ENCODE measurements at places on chromosomes 2 and 18.

DNA sequence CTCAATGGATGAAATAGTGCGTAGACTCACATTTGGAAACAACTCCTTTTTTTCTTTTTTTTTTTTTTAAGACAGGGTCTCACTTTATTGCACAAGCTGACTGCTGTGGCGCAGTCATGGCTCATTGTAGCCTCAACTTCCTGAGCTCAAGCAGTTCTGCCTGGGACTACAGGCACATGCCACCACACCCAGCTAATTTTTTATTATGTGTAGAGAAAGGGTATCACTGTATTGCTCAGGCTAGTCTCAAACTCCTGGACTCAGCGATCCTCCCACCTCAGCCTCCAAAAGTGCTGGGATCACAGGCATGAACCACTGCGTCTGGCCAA, 17.4 kb downstream of the HAT1 start:
- no peak overlapping the region for H3K4me3 ChIP-seq
- H3K4me1 ChIP-seq, result no peaks in the 10 kb centered on the region
- H3K27me3 ChIP-seq, result no peaks in the 10 kb centered on the region
- no peak for DNase-seq

GRCh38 chr2:58448065-58448507, 207.0 kb upstream of the FANCL start:
- DNase-seq, result peak; percentile 72
- no peak overlapping the region for H3K4me3 ChIP-seq
- no peaks in the 10 kb centered on the region for H3K4me1 ChIP-seq
- no peaks in the 10 kb centered on the region for H3K27me3 ChIP-seq
- H3K36me3 ChIP-seq, result no peaks in the 10 kb centered on the region

DNA sequence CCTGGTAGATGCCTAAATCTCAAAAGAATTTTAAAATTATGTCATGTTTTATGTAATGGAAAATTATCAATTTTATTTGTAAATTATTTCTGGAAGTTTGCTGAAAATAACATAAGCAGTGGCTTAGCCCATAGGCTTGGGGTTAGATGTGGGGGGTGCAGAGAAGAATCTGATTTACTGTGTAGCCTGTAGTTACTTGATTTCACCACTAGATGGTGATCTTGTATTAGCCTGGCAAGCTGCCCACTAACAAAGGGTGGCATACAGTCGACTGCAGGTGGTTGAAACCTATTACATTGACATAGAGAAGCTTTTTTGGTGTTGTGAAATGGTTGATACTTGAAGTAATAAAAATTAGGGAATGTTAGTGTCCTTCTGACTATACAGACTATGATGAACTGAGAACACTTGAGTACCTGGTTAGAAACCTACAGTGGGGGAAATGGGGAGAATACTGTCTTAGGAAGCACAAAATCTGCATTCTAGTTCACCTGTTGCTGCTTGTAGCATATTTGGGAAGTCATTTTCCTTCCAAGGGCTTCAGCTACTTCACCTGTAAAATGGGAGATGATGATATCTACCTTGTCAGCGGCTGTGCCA, 191.0 kb upstream of the LHCGR start:
- no peaks in the 10 kb centered on the region for H3K36me3 ChIP-seq
- H3K4me3 ChIP-seq, result no peak overlapping the region
- no peak overlapping the region for H3K27ac ChIP-seq
- no peaks in the 10 kb centered on the region for H3K4me1 ChIP-seq
- no peaks in the 10 kb centered on the region for H3K27me3 ChIP-seq

DNA sequence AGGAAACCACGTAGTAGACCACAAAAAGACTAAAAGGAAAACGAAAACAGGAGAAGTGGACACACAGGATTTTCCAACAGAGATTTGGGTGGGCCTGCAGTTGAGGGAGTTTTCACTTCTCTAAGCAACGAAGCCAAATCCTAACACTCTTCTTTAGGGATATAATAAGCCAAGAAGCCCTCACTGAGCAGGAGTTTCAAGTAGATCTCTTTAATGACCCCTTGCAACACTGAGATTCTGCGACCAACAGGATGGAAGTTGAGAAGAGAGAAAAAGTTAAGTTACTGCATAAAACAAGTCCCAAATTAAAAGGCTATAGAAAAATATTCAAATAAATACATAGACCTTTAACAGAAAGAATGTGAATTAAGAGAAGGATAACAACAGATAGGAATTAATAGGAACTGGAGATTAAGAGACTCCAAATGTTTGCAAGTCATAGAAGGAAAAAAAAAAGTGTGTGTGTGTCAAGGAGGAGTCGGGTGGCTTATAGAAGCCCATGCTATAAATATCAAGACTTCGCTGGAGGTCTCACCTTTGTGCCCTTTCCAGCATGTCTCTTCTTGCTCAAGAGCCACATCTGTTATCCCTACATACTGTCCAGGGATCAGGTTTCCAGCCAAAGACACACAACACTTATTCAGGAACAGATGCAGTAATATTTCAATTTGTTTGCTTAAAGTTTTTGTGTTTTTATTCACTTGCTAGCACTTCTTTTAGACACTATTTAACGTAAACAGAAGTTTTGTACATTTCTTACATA, 69.4 kb upstream of the ARHGAP28 start:
- H3K4me3 ChIP-seq, result no peak overlapping the region
- no peak overlapping the region for H3K27ac ChIP-seq
- H3K4me1 ChIP-seq, result no peaks in the 10 kb centered on the region
- H3K36me3 ChIP-seq, result no peaks in the 10 kb centered on the region

- no peak overlapping the region for H3K27ac ChIP-seq
- DNase-seq, result no peak
- no peaks in the 10 kb centered on the region for H3K36me3 ChIP-seq
- H3K4me1 ChIP-seq, result no peaks in the 10 kb centered on the region
Measured at GRCh38 chr2:156099382-156099781, 233.1 kb downstream of the NR4A2 start.

DNA sequence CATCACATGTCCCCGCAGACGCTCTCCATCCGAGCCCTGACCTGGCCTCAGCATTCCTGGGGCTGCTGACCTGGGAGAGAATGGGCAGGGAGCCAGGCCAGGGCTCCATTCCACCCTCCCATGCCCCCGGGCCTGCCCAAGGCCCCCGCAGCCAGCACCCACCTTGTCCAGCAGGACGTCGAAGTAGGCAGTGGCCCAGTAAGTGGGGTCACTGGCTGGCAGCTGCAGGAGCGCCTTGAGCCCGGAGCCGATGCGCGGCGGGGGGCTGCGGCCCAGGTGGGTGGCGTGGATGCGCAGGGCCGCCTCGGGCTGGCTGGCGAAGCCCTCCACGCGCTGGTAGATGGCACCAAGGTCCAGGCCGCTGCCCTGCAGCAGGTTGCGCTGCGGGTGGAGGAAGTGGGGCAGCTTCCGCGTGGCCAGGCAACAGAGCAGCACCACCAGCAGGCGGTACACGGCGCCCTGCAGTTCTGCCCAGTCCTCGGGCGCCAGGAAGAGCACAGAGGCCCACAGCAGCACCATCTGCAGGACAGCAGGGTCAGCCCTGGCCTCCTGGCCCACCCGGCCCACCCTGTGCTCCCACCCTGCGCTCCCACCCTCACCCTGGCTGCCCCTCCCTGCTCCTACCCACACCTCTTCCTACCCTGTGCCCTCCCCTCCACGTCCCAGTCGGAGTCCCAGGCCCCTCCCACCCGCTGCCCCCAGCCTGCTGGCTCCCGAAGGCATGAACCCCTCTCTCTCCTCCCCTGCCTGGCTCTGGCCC, 7.6 kb downstream of the MAB21L4 start:
- H3K4me3 ChIP-seq, result no peak overlapping the region
- no peaks in the 10 kb centered on the region for H3K36me3 ChIP-seq

- H3K4me1 ChIP-seq, result peaks cover 5% of the 10 kb centered on the region
- no peaks in the 10 kb centered on the region for H3K36me3 ChIP-seq
- H3K4me3 ChIP-seq, result no peak overlapping the region
- peak; percentile 99 for DNase-seq
- no peaks in the 10 kb centered on the region for H3K27me3 ChIP-seq
Measured at GRCh38 chr2:202064171-202064880, 8.7 kb upstream of the KIAA2012 start.

DNA sequence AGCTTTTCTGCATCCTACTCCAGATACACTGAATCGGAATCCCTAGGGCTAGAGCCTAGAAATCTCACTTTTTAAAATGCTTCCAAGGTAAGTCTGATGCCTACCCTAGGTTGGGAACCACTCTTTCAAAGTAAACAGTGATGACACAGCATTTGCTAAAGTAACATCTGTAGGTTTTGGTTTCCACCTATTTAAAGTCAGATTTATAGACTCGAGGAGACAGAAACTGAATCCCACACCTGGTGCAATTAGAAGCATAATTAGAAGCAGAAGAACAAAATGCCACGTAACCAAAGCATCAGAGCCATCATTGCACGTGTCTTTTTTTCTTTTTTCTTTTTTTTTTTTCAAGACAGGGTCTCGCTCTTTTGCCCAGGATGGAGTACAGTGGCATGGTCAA, 40.9 kb downstream of the PDK1 start:
- no peaks in the 10 kb centered on the region for H3K27me3 ChIP-seq
- DNase-seq, result no peak
- H3K4me1 ChIP-seq, result no peaks in the 10 kb centered on the region
- no peaks in the 10 kb centered on the region for H3K36me3 ChIP-seq
- H3K4me3 ChIP-seq, result no peak overlapping the region
- no peak overlapping the region for H3K27ac ChIP-seq

DNA sequence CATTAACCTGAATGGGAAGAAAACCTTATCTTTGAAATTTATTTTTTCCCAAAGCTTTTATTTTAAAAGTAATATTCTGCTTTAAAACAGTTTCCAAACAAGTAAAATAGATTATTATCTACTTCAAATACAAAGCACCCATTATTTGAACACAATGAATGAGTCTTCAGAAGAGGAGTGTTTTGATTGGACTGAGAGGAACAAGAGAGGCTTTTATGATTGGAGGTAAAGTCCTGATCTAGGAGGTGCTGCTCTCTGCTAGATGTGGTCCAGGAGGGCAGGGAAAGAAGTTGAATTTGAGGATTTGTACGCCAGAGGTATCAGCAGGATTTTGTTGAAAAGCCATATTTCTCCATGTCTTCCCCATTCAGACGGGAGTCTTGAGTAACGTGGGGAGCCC, 900.7 kb downstream of the SOCS6 start:
- no peaks in the 10 kb centered on the region for H3K27me3 ChIP-seq
- H3K36me3 ChIP-seq, result no peaks in the 10 kb centered on the region
- H3K27ac ChIP-seq, result no peak overlapping the region
- no peak for DNase-seq

DNA sequence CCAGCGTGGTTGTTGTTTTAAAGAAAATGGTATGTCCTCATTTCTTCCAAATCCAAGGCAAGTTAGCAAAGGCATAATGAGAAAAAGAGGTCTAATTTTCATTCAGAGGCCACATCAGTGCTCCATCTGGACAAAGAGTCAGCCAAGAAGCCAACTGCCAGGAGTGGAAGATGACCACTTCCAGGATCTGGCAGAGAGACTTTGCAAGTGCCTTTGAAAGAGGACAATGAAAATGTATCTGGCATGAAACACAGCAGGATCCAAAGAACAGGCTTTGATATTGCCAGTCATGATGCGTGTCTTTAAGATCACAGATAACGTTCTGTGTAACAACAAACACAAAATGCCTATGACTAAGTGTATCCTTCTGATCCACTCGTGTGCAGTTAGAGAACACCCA, 82.8 kb downstream of the AFF3 start:
- H3K27me3 ChIP-seq, result no peaks in the 10 kb centered on the region
- no peak for DNase-seq
- H3K27ac ChIP-seq, result no peak overlapping the region

GRCh38 chr2:200042102-200042735, 86.8 kb downstream of the MAIP1 start:
- H3K27me3 ChIP-seq, result no peaks in the 10 kb centered on the region
- peaks cover 21% of the 10 kb centered on the region for H3K4me1 ChIP-seq
- peak overlapping the region; percentile 36 for H3K27ac ChIP-seq
- H3K4me3 ChIP-seq, result no peak overlapping the region
- DNase-seq, result peak; percentile 78

DNA sequence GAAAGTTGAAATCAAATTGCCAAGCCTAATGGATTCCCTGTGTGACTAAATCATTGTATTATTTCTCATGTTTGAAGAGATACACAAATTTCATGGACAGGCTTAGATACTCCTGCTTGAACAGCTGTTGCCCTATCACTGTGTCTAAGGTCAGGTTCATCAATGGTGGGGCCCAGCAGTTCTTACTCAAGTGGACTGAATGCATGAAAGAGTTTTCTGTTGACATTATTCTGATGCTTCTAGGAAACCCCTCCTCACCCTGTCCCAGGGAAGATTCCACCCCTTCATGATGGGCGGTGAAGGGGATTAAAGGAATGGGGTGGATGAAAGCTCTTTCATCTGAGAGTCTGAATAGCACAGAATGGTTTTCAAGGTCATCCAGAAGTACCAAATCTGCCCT, 148.8 kb downstream of the INO80D start:
- H3K36me3 ChIP-seq, result no peaks in the 10 kb centered on the region
- H3K27me3 ChIP-seq, result no peaks in the 10 kb centered on the region
- no peak overlapping the region for H3K4me3 ChIP-seq
- no peak for DNase-seq

DNA sequence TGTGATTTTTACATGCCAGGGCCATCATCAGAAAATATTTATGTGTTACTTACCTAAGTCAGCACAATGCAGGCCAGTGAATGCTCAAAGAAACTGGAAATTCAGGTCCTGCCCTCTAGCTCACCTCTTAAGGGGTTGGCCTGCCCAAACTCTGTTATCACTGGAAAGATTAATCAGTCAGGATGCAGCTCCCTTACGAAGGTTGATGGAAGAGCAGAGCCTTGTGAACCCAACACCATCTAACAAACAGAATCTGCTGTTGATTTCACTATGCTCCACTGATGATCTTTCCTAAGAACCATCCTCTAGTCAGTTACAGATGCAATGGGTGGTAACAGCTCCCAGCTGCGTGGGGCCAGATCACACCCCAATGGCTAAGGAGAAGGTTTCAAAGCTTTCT, 38.2 kb downstream of the SOX11 start:
- no peak for DNase-seq
- no peak overlapping the region for H3K27ac ChIP-seq

GRCh38 chr2:212538305-212539071, at the start of gene ERBB4:
Gene ERBB4, minus strand, starts transcription at chr2:212538802. Its CDS starts 272 bp downstream, at chr2:212538530.
- no peaks in the 10 kb centered on the region for H3K36me3 ChIP-seq
- DNase-seq, result no peak
- peak within 1 kb of the TSS; percentile 61 for H3K4me3 ChIP-seq
- H3K27me3 ChIP-seq, result peaks cover 17% of the 10 kb centered on the region
- peaks cover 2% of the 10 kb centered on the region for H3K4me1 ChIP-seq
- no peak within 1 kb of the TSS for H3K27ac ChIP-seq

- H3K27ac ChIP-seq, result peak within 1 kb of the TSS; percentile 98
- DNase-seq, result peak; percentile 84
- peaks cover 13% of the 10 kb centered on the region for H3K36me3 ChIP-seq
- H3K27me3 ChIP-seq, result no peaks in the 10 kb centered on the region
- H3K4me3 ChIP-seq, result peak within 1 kb of the TSS; percentile 96
- H3K4me1 ChIP-seq, result peaks cover 13% of the 10 kb centered on the region
Measured at GRCh38 chr2:105398336-105399206, at the start of gene FHL2. Gene FHL2, minus strand, starts transcription at chr2:105399051. Its CDS starts 12,535 bp downstream, at chr2:105386516.

Measured in fibroblast of lung (primary cell).